ENCODE measurements at places on chromosomes 1 and 21.

DNA sequence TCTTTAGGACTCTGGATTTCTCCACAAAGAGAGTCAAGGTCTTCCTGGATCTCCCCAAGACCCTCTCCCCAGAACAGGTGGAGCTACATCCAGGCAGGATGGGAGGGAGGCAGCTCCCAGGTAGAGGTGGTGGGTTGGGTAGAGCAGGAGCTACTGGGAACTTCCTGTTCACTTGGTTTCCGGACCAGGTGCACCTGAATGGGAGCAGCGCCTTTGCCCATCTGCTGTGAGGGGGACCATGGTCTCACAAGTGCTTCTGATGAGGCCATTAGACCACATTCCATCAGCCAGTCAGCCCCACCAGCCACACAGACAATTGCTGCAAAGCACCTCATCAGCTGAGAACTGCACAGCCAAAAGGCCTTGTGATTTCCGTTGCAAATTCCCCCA, 188.8 kb downstream of the MATN1 start:
- no peak for DNase-seq

DNA sequence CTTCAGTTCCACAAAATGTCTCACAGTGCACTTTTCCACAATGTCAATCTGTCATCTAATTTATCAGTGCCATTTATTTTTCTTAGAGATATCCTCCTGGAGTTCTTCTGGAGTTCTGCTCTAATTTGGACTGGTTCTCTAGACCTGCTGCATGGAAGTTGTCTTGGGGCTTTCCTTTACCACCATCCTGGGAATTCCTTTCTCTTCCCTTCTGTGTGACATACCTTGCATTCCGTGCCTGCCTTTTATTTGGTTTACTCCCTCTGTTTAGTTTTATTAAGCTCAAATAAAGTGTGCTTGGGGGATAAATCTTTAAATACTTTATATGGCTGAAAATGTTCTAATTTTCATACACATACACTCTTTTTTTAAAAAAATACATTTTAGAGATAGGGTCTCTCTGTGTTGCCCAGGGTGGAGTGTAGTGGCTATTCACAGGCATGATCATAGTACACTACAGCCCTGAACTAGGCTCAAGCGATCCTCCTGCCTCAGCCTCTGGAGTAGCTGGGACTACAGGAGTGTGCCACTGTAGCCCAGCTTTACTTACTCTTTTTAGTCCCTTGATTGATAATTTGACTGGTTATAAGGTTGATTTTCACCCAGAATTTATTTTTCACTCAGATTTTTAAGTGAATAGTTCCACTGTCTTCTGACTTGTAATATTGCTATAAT, 14.4 kb downstream of the MTF2 start:
- no peak for DNase-seq

DNA sequence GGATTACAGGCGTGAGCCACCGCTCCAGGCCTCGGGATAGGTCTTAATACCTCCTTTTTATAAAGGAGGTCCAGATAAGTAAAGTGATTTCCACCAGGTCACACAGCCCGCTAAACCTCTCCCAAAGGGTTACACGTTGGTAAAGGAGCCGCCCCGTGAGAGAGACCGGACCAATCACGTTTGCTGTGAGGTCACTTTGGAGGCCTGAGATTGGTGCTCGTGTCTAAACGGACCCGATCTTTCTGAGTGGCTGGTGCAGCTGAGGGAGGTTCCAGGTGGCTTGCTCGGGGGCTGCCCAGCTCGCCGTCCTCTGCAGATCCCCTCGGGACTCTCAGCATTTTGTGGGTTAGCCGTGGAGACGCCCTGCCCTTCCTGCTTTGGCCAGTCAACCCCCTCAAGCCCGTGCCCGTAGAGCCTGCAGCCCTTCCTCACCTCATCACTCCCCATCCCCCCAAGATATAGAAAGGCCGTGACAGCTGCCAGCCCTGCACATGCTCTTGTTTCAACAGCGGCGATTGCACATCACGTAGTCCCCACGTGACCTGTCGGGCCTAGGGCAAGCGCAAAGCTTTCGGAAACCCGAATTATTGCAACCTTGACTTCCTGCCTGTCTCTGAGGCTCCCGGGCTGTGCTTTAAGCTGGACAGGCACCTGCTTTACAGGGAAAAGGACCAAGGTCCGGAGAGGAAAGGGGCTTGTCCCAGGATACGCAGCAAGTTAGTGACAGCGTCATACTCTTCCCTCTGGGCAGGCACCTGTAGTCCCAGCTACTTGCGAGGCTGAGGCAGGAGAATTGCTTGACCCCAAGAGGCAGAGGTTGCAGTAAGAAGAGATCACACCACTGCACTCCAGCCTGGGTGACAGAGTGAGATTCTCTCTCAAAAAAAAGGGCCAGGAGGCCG, 5.0 kb upstream of the COA7 start:
- DNase-seq: peak; percentile 62

GRCh38 chr1:200386416-200386815, 23.4 kb downstream of the ZNF281 start:
- no peak for DNase-seq

DNA sequence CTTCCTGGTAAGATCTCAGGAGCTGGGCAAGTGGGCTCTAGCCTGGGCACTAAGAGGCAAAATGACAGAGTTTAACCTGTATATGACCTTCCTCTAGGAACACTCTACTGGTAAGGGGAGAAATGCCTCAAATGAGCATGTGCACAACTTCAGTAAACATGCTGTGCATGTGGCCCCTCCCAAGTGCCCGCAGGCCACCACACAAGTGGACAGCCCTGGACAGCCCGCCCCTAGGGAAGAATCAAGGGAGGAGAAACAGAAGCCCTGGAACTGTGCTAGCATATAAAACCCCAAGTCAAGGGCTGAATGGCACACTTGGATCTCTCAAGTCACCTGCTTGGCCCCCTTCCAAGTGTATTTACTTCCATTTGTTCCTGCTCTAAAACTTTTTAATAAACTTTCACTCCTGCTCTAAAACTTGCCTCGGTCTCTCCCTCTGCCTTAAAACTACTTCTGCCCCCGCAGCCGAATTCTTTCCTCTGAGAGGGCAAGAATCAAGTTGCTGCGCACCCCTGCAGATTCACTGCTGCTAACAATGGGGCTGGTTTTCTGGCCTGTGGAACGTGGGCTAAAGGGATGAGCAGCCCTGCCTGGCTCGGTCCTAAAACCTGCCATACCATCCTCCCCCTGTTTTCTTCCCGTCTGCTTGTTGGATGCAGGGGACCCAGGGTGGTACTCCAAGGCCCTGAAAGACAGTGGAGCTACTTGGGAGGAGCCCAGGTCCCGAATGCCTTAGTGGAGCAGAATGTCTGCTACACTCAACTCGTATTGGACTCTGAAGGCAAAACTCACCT, 93.5 kb downstream of the IER5 start:
- no peak for DNase-seq

DNA sequence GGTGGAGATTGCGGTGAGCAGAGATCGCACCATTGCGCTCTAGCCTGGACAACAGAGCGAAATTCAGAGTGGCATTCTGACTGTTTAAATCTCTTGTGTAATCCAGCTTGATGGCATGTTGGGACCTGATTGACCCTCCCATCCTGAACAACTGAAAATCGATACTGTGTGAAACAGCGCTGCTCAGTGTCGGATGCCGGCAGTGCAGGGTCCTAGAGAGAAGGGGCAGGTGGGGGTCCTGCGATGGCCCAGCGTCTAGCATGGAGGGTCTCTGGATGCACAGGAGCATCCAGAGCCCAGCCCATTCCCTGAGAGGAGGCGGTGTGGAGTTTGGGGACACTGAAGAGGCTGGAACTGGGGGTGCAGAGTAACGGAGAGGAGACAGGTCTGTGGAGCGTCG, 15.8 kb downstream of the AGT start:
- DNase-seq: no peak

- no peak for DNase-seq
Observed at GRCh38 chr1:36166938-36167905, 11.3 kb downstream of the MAP7D1 start.

DNA sequence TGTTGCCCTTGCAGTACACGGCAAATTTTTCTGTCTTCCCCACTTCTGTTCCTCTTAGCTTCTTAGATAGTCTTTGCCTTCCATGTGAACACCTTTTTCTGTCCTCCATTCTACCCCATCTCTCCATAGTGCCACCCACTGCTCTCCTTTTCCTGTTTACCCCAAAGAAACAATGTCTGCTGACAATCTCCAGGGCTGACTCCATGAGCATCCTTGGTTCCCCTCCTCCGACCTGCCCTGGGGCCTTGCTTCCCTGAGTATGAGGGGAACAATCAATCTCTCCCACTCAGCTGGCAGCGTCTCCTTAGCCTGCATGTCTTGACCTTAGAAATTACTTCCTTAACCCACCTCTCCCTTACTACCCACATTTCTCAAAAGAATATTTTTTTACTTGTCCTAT, 12.3 kb upstream of the MYBPHL start:
- DNase-seq: no peak

DNA sequence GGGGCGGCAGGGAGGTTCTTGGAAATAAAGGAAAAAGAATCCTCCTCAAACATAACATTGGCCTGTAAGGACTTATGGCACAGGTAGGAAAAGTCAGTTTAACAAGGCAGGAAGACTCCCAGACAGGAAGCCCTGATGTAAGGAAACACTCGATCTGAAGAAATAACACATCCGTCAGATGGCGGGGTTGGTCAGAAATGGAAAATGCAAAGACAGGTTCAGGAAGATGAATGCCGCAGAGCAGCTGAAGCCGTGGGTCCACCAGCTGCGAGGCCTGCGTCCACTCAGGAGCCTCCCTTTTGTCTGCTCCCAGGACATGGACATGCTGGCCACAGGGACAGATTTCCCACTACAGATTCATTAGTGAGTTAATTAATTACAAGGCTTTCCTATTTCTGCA, 3.8 kb downstream of the RSPH1 start:
- DNase-seq: no peak

GRCh38 chr1:207960346-207960745, 49.4 kb upstream of the CD34 start:
- DNase-seq: no peak

DNA sequence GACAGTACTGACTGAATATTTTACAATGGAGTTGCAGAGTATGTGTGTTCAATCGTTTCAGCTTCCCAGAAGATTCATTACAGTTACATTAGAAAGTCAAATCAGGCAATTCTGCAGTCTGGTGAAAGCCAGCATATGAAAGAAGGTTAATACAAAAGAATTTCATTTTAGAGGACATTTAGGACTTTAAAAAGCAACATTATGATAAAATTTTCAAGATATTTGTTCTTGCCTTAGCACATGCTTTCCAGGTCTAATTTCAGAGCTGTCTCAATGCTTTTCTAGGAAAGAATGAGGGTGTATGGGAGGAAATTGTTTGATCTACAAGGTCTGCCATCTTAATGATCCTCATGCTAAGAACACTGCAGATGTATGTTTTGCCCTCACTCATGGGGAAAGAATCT, 63.2 kb downstream of the RERE start:
- no peak for DNase-seq
